ENCODE measurements at places on chromosomes 1 and 21.

GRCh38 chr1:167797015-167797414 is 75.2 kb downstream of the MPZL1 start:
- DNase-seq: no peak

- peak; percentile 12 for DNase-seq
Measured at GRCh38 chr1:55150880-55151588, 64.1 kb downstream of the USP24 start.

GRCh38 chr1:104745875-104746274 is 996.2 kb downstream of the AMY1C start:
- no peak for DNase-seq

DNA sequence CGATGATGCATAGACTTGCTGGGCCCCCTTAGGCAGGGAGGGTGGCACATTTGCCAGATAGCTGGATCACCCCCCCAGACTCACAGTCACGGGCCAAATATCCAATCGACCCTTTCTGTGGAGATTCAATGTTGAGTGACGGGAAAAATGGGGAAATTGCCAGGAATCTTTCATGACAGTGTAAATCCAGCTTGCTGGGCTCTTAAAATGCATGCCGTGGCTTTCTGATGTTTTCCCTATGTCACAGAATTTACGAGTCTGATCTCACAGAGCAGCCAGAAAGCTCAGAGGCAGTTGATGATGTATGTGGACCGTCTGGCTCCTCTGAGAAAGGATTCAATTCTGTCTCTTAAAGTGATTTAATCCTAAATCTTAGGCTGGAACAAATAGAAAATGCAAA is 150.1 kb upstream of the ZNF644 start:
- no peak for DNase-seq

DNA sequence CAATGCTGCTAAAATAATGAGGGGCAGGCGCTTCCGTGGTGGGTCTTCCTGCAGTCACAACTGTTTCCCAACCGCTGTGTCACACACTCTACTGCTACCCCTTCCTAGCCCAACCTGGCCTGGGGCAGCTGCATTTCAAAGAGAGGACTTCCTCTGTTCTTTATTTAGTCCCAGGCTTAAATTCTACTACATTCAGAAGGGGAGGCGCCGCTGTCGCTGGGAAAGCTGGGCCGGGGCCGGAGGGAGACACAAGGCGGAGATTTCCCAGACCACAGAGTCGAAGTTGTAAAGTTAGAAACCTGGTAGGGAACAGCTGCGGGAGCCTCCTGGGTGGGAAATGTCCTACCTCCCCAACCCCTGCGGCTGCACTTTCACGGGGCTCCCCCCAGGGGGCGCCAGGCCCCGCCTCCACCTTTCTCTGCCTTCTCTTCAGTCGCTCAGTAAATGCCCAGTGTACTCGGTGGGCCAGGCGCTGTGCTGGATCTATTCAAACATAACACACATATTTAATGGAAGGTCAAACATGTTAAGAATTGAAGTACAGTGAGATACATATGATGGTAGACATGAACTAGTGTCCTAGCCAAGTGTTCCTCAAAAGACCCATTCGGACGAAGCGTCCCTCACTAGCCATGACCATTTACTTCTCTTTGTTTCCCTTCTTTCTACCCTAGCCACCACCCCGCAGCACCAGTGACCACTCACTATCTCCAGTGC is 23.1 kb downstream of the DYRK3 start:
- DNase-seq: peak; percentile 43

DNA sequence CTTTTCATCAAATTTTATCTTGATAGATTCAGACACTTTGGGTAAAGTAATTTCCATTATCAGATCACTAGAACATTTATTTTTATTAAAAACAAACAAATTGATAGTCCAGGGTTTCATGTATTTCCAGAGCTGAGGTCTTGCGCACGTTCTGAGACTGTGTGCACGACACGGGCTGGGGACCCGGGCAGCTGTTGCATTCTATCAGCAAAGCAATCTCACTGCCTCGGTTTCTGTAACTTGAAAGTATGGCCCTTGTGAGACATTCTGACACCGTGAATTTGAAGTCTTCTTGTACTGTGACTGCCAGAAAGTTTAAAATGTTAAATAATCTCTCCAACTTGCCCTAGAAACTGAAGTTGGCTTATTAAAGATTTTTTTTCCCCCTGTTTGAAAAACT is 746.9 kb upstream of the ADGRL2 start:
- no peak for DNase-seq

DNA sequence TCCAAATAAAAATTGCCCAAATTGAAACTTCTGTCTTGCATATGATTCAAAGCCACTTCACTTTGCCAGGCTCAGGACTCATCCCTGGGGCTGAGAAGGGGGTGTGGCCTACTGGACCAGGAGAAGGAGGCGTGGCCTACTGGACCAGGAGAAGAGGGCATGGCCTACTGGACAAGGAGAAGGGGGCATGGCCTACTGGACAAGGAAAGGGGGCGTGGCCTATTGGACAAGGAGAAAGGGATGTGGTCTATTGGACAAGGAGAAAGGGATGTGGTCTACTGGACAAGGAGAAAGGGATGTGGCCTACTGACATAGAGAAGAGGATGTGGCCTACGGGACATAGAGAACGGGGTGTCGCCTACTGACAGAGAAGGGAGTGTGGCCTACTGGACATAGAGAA is 405.3 kb downstream of the RRAGC start:
- DNase-seq: no peak

Measured in central memory CD4-positive, alpha-beta T cell (primary cell).